ENCODE measurements at places on chromosomes 5 and 9.

DNA sequence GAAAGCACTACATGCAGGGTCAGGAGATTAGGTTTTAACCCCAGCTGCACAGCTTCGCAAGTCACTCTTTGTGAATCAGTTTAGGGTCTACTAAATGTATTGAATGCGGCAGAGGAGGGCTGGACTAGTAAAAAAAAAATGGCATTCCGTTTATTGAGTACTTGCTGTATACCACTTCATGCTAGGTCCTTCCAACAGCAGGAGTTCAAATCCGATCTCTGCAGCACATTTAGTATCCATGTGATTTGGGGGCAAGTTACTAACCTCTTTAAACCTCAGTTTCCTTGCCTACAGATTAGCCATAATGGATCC is 204.4 kb downstream of the SNCAIP start:
- DNase-seq = no peak

GRCh38 chr9:123914517-123915196 is 15.3 kb downstream of the DENND1A start:
- no peak for DNase-seq

GRCh38 chr9:72351538-72352453 is 13.2 kb downstream of the ZFAND5 start:
- DNase-seq = peak; percentile 14

DNA sequence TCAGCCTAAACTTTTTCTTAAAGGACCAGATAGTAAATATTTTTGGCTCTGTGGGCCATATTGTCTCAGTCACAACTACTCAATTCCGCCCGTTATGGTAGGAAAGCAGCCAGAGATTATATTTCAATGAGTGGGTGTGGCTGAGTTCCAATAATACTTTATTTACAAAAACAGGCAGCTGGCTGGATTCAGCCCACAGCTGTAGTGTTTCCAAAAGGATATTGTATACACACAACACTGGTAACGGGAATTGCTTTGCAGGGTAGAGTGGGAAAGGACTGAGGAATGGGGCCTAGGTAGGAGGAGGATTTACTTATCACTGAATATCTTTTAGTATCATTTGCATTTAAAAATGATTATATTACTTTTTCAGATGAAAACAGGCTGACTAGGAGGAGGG is 21.0 kb downstream of the GCNT4 start:
- DNase-seq = no peak

- DNase-seq = peak; percentile 24
These were observed 64.0 kb downstream of the SFXN1 start for GRCh38 chr5:175542232-175542965.

DNA sequence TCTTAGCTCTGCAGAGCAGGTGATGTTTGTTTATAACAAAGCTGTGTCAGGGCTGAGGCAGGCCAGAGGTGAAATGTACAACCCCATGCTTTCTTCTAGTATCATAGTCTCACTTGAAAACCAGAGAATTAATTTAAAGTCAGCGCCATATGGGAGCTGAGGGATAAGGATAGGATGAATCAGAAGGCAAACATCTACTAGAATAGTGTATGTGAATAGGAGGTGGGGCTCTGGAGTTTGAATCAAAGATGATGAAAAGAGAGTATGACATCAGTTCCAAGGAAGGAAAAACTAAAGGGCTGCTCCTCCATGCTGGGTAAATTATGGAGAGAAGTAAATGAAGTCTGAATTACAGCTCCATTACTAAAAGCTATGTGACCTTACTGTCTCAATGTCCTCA is 441.5 kb downstream of the RASEF start:
- no peak for DNase-seq

DNA sequence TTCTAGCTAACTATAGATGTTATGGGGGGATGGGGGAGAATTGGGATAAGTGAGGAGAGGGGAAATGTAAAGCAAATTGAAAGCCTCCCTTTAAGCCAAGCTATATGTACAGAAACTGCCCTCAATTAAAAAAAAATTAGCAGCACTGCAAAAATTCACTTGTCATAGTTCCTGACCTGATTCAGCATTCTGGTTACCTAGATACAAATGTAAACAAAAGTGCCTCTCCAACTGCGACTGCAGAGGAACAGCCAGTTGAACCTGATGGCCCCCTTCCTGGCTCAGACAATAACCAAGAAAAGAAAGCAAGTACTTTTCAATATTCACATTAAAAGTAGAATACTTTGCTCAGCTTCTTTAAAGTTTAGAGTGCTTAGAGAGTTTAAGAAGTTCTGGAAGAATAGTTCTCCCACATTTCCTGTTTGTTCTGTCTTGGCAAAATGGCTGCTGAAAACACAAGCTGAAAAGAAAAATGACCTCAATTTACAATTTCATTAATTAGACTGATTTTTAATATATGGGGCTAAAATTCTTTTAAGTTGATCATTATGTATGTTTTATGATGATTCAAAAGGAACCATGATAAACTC is 1.5 kb downstream of the FAM81B start:
- no peak for DNase-seq
